NCI-H1105 (cell line): ENCODE measurements at places on chromosomes 7 and 10.

- no peak for DNase-seq
These were observed 28.5 kb downstream of the CUX1 start for GRCh38 chr7:101845974-101846373.

DNA sequence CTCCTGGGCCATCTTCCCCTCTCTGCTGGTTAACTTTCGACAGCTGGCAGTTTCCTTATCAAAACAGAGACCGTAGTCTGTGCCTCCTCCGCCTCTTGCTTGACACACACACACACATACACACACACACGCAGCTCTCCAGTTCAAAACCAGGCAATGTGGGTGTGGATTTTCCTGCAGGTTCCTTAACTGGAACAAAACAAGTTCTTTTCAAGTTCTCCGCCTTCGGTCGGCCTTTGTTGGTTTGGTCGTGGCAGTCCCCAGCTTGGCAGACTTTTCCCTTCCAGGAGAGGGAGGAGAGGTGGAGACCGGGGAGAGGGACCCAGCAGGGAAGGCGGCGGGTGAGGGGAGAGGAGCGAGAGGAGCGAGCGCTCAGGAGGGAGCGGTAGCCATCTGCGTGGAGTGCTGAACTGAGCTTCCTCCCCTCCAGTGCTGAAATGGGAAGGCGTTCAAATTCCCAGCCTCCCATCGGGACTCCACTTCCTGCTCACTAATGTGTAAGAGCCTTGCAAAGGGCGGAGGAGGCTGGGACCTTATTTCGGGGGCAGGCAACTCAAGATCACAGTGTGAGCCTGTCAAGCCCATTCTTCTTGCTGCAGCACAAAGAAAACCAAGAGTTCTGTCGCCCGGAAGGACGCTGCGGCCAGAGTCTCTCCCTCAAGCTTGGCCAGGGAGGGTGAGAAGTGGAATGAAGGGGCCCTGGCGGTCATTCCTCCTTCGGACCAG, 120.6 kb downstream of the PRPF18 start:
- DNase-seq: no peak

- DNase-seq: no peak
These were observed 23.7 kb upstream of the FOXL3 start for GRCh38 chr7:265998-266850.

- DNase-seq: no peak
These were observed 53.6 kb upstream of the DNAAF5 start for GRCh38 chr7:672891-673290.

- DNase-seq: no peak
These were observed 3.5 kb upstream of the ARL4A start for GRCh38 chr7:12683678-12684585.

GRCh38 chr7:90313907-90314306, 7.2 kb downstream of the FAM237B start:
- no peak for DNase-seq
